ENCODE measurements at places on chromosomes 12 and 14.

DNA sequence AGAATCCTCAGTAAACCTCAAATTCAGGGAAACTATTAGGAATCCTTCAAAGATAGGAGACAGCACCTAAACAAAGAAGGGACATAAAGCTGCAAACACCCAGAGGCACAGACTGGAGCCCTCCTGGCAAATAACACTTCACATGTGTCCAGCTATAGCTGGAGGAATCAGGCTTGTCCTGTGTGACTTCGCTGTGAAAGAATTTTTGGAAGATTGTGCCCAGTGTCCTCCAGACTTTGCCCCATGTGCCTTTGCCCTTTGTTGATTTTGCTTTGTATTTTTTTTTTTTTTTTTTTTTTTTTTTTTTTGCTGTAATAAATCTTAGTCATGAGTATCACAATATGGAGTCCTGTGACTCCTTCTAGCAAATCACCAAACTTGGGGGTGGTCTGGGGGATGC lies 136.8 kb downstream of the KCNH5 start:
- DNase-seq = no peak

DNA sequence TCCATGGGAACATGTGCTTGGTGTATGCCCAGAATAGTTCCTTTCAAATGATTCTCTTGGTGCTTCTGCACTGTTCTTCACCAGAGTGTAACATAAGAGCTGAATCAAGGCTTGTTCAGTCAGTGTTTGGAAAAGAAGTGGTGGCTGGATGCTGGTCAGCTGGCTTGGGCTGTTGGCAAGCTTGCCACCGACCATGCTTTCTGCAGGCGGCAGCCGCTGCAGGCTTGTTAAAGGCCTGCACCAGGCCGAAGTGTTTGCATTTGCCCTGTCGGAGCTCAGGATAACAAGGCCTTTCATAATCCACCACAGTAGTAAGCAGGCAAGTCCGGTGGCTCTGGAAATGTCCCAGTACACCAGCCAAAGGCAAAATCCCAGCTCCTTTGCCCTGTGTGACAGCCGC lies 26.9 kb downstream of the DAAM1 start:
- DNase-seq = no peak

- no peak for DNase-seq
These were observed 28.8 kb downstream of the VPS37B start for GRCh38 chr12:122866950-122867607.

GRCh38 chr14:94536836-94537235 lies 24.4 kb upstream of the SERPINA4 start:
- no peak for DNase-seq

GRCh38 chr12:19542606-19543005 lies 103.3 kb downstream of the AEBP2 start:
- DNase-seq = no peak

DNA sequence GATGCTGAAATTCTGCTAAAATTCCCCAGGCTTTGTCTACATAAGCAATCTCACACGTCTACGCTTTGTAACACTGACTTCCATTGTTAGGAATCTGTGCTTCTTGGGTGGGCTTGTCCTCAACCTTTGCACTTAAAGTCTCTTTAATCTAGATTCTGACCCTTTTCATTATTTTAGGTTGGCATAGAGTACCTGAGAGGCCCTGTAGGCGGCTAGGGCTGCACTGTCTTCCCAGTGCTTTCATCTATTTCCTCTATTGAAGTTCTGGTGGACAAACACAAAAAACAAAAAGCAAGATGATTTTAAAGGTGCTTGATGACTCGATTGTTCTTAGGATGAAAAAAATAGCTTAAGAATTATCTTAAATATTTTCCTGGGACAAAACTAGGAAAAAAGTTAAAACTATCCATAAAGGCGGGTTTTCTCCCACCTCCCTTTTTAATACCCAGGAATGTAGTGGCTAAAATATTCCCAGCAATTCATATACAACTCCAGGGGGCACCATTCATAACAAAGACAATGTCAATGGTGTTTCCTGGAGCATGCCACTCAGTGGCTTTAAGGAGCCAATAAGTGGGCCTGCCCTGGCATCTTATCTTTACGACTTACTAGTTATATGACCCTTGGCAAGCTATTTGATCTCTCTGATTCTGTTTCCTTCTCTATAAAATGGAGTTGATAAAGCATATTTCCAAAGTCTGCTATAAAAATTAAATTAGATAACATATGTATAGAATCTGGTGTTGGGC lies 197.5 kb downstream of the STXBP6 start:
- no peak for DNase-seq

GRCh38 chr12:11834104-11834812 lies 184.8 kb downstream of the ETV6 start:
- DNase-seq = no peak

DNA sequence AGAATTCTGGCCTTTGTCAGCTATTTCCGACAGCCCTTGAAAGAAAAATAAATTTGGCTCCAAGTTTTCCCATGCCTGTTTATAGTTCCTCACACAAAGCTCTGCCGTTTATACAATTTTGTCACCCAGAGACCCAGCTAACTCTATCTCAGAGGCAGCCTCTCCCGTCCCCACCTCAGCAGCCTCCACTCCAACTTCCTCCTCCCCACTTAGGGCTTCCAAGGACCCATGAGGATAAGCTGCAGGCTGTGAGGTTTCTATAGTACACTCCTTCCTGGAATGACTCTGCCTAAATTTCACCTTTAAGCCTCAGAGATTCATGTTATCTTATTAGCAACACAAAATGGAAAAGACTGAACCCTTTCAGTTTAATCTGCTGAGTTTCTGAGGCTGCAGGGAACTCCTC lies 71.8 kb downstream of the TTC9 start:
- no peak for DNase-seq

GRCh38 chr12:1716215-1716862 lies 25.5 kb downstream of the ADIPOR2 start:
- no peak for DNase-seq

- no peak for DNase-seq
These were observed 137.0 kb upstream of the MDM1 start for GRCh38 chr12:68469113-68469512.

DNA sequence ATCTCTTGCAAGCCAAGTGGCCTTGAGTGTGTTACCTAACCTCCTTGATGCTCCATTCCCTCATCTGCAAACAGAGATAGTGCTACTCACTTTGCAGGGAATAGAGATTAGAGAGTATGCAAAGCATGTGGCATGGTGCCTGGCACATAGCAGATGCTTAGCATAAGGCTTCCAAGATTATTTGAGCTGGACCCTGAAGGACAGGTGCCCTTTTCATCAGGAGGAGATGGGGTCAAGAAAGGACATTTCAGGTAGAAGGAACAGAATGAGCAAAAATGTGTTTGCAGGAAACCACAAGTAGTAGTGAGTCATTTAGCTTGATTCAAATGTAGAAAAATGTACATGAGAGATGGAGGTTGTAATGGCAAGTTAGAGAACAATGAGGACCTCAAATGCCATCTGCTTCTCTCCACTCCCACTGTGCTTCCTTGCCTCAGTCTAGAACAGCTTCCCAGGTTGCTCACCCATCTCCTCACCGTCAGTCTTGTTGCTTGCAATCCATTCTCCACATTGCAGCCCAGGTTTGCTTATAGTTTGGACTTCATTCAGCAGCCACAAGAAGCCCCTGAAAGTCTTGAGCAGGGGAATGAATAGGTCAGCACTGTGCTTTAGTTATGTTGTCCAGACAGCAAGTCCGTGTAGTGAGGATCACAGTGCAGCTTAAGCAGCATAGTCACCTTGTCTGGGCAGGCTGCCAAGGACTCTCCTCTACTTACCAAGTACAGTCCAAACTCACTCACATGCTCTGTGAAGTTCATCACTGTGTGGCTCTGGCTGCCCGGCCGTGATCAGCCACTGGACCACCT lies 536.3 kb upstream of the CCDC196 start:
- DNase-seq = peak; percentile 10

- no peak for DNase-seq
These were observed 1.0 kb downstream of the RNF41 start for GRCh38 chr12:56220611-56221231.

DNA sequence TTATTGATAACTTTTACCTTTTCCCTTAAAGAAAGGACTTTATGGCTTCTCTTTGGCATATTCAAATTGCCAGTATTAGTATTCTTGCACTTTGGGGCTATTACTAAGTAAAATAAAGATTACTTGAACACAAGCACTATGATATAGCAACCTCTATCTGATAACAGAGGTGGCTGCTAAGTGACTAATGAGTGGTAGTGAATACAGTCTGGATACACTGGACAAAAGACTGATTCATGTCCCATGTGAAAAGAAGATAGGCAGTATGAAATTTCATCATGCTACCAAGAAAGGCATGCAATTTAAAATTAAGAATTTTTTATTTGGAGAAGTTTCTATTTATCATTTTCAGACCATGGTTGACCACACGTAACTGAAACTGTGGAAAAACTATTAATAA lies 399.9 kb downstream of the FSCB start:
- no peak for DNase-seq

DNA sequence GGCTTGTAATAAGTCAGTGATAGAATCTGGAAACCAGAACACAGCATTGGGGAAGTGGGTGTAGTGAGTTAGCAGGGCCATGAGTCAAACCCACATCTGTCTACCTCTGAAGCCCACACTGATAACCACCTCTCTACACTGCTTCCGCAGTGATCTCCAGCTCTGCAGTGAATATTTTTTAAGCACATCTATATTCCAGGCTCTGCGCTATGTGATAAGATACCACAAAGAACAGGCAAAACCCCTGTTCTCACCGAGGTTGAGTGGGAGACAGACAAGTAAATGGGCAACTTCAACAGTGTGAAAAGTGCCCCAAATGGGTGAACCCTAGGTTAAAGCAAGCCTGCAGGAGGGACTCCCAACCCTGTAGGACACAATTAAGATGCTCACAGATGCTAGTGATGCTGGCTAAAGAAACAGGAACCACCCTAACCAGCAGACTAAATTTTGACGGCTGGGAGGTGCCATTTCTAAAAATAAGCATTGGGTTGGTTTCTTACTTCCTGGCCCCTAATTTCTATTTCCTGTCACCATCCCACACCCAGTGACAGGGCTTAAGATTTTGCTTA lies 375.0 kb downstream of the DPF3 start:
- DNase-seq = peak; percentile 5

DNA sequence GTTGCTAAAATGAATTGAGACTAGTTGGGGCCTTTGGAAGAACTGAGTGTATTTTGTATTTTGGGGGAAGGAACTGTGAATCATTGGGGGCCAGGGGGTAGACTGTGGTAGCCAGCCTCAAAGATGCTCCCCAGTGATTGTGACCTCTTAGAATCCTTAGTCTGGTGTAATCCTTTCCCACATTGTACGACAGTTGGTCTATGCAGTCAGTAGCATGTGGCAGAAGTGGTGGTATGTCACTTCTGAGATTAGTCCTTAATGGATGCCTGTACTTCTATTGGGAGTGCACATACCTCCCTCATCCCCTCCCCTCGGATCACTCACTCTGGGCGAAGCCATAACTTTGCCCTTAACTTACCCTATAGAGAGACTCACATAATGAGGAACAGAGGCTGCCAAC lies 48.0 kb downstream of the USP15 start:
- DNase-seq = no peak

DNA sequence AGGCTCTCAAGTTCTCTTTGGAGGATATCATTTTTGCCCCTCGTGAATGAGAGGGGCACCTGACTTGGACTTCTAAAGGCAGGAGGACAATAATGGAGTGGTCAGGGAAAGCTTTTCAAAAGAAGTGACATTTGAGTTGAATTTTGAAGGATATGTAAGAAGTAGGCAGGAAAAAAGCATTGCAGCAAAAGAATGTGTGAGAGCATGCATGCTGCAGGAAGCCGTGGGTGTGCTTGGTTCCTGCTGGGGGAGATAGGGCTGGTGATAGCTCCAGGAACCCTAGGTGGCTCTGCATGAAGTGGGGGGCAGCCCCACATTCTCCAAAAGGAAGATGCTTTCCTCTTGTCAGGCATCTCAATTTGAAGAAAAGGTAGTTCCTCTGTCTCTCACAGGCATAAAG lies 23.1 kb downstream of the ACVR1B start:
- no peak for DNase-seq

DNA sequence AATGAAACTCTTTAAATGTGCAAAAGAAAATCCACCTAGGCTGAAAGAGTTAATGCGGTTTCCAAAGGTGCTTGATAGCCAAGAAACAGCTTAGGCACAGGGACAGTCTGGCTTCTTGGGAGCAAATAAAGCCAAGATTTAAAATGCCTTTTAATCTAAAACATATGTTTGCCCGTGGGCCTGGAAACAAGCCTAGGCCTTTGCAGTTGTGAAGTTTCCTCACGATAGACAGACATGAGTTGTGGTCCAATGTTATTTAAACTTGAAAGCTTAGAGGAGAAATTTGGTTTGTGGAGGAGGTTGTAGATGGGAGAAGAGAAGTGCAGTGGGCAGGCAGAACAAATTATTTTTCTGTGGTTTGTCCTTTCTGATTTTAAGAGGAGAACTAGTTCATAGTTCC lies 29.8 kb downstream of the PROX2 start:
- no peak for DNase-seq

DNA sequence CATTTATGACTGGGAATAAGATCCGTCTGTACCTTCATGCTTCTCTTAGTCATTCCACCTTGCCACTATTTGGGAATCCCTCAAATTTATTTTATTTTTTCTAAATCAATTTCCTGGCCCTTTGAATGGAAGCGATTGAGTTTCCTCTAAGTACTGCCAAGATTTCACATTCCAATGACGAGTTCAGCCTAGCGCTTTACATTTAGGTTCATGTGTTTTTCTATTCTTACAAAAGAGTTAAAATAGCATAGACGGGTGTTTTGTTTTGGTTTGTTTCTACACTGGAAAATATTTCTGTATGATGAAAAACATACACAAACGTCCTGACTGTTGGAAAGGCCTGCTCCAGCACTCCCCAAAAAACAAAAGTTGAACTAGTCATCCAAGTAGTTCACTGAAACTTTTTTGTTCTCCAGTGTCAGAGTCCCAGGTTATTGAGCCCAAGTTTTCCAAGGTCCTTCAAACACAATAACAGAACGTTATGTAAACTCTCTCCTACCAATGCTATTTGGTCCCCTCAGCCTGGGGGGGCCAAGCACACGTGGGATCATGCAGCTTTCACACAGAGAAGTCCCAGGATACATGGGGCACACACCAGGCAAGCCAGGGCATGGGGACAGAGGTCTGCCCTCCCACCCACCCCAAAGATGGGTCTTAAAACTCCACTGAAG lies 74.8 kb upstream of the FOXN3 start:
- DNase-seq = no peak

GRCh38 chr12:8549381-8549780 lies 8.7 kb upstream of the CLEC4E start:
- no peak for DNase-seq

DNA sequence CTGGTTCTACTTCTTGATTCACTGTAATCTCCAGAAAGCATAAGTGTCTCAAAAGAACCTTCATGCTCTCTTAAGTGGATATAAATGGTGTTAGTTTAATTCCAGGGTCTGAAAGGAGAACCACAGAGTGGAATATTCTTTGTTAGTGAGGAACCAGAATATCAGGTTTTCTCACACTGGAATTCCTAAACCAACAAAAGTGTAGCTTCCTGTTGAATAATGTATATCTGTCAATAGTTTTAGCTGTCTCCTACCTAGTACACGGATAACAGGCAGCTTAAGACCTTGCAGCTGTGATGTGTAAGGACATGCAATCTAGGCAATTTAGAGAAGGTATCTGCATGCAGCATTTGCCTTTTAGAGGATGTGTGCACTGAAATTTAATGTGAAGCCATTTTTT lies 24.0 kb downstream of the LRIG3 start:
- no peak for DNase-seq

GRCh38 chr12:114136631-114137030 lies 170.5 kb upstream of the RBM19 start:
- no peak for DNase-seq
